ENCODE measurements at places on chromosomes 13 and 19.

- DNase-seq = peak; percentile 51
Observed at GRCh38 chr13:27953676-27954405, 15.3 kb downstream of the CDX2 start.

GRCh38 chr13:28991764-28992163, 171.6 kb downstream of the MTUS2 start:
- no peak for DNase-seq

GRCh38 chr13:46401432-46401831, 14.4 kb upstream of the RUBCNL start:
- DNase-seq = no peak

- DNase-seq = no peak
Observed at GRCh38 chr13:23969647-23970046, 72.3 kb upstream of the C1QTNF9B start.

DNA sequence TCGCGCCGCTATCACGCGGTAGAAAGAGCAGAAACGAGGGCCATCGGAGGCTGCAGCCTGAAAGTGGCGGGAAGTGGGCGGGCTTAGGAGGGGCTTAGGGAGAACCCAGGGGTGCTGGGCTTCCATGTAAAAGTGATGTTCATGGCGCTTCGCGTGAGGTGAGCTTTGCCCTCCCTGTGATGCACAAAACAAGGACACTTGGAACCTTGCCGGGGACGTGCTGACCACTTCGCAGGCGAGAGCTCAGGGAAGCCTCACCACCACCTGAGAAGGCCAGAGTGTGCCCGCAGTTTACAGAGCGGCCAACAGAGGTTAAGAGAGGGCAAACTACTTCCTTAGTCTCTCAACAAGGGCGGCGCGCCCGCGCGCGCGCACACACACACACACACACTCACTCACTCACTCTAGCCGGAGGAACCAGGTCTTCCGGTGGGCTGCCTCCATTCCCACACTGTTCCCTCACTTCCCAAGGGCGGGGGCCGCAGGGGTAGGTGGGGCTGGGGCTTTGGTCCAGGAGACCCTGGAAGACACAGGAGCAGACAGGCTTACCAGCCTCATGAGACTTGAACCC, 651 bp downstream of the GAPDHS start:
- DNase-seq = no peak

- DNase-seq = peak; percentile 92
Observed at GRCh38 chr13:50124536-50125303, 109.5 kb downstream of the KCNRG start.

GRCh38 chr13:61536433-61536832, 120.8 kb upstream of the PCDH20 start:
- DNase-seq = no peak

GRCh38 chr13:81874681-81875661, 1534.0 kb upstream of the SPRY2 start:
- no peak for DNase-seq

- DNase-seq = no peak
Observed at GRCh38 chr19:5326986-5327623, 13.5 kb downstream of the PTPRS start.

- no peak for DNase-seq
Observed at GRCh38 chr13:94683409-94683808, 28.9 kb downstream of the SOX21 start.

- DNase-seq = no peak
Observed at GRCh38 chr19:6868351-6868750, 19.0 kb upstream of the ADGRE1 start.

DNA sequence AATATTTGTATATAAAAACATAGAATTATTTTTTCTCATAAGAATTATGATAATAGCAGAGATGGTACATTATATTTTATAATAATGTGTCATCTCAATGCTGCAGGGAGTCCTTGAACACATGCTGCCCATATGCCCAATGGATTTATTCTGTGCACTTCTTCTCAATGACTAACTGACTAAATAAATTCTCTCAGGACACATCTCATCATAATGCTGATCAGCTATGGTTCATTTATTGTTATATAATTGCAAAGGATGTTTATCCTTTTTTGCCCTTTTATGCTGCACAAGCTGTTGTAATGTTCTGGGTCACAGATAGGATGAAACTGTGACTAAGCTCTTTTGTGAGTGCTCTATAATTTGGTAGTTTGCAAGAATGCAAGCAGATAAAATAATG, 1273.3 kb upstream of the ATXN8OS start:
- DNase-seq = no peak

- DNase-seq = no peak
Observed at GRCh38 chr13:40114305-40114896, 458.9 kb downstream of the COG6 start.

DNA sequence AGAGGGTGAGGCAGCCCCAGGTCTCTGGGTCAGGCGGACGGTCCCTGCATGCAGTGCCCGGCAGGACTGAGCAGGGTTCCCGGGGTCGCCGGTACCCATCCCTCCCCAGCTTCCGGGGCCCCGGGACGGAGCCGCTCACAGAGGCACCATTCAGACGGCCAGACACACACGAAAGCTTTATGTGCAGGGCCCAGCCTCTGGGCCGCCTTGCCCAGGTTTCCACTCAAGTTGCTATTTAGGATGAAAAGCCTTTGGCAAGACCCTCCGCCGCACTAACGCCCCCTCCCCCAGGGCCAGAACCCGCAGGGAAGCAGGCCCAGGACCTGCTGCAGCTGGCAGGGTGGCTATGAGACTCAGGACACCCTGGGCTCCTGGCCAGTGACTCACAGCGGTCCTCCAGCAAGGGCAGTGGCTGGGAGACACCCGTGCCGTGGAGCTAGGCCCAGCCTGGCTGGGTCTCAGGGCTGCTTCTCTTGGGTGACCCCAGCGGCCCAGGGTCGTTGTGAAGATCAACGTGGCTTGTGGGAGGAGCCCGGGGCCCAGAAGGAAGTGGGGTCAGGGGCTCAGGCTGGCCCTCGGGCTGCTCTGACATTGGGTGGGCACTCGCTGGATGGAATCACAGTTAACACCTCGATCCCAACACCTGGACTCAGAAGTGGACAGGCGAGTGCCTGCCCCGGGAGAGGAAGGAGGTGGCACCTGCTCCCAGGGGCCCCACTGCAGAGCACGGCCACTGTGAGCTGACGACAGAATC, 4.8 kb downstream of the C19orf25 start:
- no peak for DNase-seq

DNA sequence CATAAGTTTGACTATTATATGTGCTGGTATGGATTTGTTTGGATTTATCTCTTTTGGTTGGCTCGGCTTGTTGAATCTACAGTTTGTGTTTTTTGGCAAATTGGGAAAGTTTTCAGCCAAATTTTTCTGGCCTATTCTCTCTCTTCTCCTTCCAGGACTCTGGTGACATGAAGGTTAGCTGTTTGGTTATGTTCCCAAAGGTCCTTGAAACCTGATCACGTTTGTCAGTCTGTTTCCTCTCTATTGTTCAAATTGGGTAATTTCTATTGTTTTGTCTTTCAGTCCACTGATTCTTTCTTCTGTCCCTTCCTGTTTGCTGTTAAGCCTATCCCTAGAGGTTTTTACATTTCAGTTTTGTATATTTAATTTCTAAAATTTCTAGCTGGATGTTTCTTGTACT, 81.5 kb upstream of the SHISA2 start:
- no peak for DNase-seq

GRCh38 chr13:27968316-27969081, 616 bp downstream of the CDX2 start:
- no peak for DNase-seq

Measured in stimulated activated CD8-positive, alpha-beta memory T cell treated with anti-CD3 and anti-CD28 coated beads, Interleukin-4, amount 100 ng/mL, for 24 hours (primary cell).